ENCODE measurements at places on chromosomes 13 and 19.

DNA sequence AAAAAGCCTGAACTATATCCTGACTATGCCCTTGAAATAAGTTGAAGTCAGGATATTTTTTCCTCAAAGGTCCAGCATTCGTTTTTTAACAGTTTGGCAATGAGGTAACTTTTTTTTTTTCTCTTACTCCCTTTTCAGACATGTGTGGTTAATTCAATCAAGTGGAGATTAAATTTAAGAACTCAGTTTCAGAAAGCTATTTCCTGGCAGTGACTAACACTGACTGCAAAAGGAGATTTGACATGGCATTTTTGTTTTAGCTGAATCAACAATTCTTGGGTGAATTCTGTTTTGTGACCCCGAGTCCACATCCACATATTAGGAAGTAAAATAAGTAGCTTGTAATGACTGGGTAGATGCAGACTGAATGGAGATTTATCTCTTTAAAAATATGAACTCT, 716.4 kb downstream of the PCDH9 start:
- DNase-seq, result no peak

DNA sequence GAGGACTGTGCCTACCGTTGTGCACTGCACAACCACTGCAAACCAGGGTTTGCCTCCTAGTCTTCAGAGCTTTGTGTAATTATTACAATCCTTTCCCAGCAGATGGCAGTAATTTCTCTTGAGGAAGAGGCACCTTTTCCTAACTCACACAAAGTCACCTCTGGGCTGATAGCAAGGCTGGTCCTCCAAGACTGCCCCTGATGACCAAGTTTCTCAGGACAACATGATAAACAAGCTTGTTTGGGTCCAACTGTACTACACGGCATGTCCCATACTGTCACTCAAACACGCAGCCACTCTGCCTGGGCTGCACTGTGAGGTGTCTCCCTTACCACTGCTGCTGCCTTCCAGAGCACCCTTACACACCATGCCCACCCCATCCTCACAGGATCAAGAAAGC, 39.3 kb downstream of the RFXAP start:
- DNase-seq, result no peak

DNA sequence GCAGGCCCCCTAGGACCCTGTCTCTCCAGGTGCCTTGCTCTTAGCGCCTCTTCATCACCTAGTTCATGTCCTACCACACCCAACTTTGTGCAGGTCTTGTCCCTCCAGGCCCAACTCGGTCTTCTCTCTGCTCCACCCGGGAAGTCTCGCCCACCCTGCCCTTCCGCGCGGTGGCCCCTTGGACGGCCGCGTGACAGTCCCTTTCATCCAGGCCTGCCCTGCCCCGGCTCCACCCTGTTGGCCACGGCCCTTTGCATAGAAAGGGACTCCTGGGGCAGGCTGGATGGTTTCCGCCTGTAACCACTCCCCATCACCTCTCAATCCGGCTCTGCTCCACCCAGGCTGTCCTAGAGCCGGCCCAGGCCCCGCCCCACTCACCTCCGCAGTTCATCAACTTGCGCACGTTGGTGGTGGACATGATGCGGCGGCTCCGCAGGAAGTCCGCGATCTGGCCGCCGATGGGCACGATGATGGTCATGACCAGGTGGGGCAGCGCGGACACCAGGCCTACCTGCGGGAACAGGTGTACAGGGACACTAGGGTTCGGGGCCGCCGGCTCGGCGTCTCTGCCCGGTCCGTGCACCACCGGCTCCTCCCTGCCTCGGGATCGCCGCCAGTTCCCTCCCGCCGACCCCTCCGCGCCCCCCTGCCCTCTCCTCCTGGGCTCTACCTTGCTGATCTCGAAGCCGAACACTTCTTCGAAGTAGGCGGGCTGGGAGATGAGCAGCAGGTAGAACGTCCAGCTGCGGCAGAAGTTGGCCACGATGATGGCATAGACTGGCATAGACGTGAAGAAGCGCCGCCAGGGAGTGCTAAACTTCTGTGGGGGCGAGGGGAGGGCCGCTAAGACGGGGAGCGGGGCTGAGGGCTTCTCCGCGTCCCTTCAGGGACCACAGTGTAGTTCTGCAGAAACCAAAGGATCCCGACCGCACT, 7.2 kb downstream of the GFY start:
- DNase-seq, result no peak

DNA sequence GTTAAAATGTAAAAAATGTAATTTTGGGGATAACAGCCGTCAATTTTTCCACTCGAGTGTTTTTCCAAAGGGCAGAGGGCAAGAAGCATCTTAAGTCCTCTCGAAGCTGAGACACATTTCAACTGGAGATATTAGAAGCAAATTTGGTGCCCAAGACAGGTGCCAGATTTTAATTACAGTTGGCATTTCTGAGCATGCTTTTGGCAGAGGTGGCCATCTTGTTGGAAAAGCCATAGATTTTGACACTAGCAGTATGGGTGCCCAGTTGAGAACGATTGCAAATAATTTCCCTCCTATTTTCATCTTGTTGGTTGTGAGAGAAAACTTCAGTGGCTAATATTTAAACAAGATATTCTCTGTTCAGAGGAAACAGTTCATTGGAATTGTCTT, 146.3 kb downstream of the TM9SF2 start:
- DNase-seq, result no peak

GRCh38 chr13:26872525-26873385, 112.2 kb upstream of the GPR12 start:
- peak; percentile 29 for DNase-seq

- DNase-seq, result no peak
These were observed 133.2 kb downstream of the VWA8 start for GRCh38 chr13:41827507-41828213.

DNA sequence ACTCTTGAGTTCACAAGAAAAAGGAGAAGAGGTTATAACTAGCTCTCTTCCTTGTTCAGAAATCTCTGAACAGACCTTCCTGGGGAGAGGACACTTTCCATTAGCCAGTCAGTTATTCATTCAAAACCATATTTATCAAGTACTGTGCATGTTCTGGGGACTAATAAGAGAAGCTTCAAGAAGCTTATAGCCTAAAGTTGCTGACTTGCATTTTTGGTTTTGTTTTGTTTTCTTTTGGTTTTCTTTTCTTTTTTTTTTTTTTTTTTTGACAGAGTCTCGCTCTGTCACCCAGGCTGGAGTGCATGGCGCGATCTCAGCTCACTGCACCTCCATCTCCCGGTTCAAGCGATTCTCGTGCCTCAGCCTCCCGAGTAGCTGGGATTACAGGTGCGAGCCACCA, 471.4 kb downstream of the KLF12 start:
- no peak for DNase-seq

DNA sequence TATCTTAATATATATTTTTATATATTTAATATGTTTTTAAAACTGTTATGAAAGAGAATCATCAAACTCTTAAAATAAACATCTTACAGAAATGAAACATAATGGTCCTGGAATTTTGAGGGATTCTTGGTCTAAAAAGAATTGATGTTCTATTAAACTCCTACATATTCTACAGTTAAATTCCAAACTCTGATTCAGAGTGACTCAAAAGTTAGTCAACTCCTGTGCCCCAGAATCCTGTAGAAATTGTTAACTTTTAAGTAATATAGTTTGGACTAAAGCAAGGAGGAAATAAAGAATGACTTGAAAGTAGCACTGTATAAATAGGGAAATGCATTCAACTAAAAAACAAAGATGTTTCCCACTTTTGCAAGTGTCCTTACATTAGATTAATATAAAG, 47.7 kb downstream of the FNDC3A start:
- DNase-seq, result no peak

GRCh38 chr13:41994696-41995095, 33.8 kb upstream of the VWA8 start:
- DNase-seq, result no peak

GRCh38 chr19:48551437-48552302, at the start of gene SULT2B1:
Gene SULT2B1, plus strand, starts transcription at chr19:48552172. Its CDS starts 81 bp downstream, at chr19:48552253.
- DNase-seq, result no peak

GRCh38 chr19:17035842-17036424, 9.3 kb upstream of the CPAMD8 start:
- DNase-seq, result no peak

GRCh38 chr19:15290166-15290565, 42.2 kb downstream of the BRD4 start:
- DNase-seq, result no peak

GRCh38 chr13:34037636-34038540, 219.9 kb downstream of the RFC3 start:
- DNase-seq, result no peak

DNA sequence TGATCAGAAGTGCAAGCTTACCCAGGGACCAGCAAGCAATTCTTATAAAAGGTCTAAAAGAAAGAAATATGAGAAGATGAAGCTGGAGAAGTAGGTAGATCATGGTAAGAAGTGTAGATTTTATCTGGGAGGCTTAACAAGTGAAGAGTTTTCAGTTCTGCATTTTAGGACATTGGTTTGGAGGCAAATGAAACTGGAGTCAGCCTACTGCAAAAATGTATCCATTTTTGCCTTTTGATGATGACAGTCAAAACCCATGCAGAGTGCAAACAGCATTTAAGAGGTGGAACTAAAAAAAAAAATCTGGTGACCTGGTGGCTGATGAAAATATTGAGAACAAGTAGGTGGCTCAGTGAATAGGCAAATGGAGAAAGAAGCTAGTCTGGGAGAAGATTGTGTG, 216.9 kb downstream of the DNAJC15 start:
- no peak for DNase-seq

- no peak for DNase-seq
These were observed 11.0 kb upstream of the DOCK6 start for GRCh38 chr19:11273296-11273695.

- no peak for DNase-seq
These were observed 198.8 kb downstream of the NBEA start for GRCh38 chr13:35140831-35141230.

- DNase-seq, result no peak
These were observed 17.0 kb upstream of the TDRD3 start for GRCh38 chr13:60379837-60380565.

DNA sequence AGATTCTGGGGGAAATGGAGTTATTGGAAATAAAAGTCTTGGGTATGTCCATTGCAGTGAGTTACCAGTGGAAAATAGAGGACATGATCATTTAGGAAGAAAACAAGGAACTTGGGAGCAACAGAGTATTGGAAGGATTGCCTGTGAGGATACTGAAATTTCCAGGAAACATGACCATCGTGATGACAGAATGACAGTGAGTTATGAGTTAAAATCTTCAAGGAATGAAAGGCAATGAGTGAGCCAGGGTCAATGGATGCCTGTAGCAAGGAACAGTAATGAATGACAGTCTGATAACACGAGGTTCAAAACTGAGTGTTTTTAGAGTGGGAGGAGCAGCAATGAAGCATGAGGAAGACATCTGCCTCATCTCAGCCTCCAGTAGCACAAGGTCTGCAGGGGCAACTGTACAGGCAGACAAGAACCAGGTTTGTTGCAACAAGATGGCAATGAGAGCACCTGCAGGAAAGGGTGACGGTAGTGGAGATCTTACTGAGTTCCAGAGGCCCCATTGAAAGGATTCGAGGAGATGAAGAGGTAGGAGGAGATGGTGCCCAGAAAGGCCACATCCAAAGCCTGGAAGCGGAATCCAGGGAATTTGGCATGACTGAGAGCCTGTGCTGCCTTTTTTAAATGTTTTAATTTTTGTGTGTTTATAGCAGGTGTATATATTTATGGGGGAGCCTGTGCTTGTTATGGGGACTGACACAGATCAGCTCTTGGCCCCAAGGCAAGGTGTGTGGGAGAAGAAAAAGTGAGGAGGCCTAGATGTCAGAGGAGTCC, 43.9 kb downstream of the N4BP2L1 start:
- DNase-seq, result no peak

GRCh38 chr13:44906230-44906629, 83.0 kb downstream of the NUFIP1 start:
- DNase-seq, result no peak

DNA sequence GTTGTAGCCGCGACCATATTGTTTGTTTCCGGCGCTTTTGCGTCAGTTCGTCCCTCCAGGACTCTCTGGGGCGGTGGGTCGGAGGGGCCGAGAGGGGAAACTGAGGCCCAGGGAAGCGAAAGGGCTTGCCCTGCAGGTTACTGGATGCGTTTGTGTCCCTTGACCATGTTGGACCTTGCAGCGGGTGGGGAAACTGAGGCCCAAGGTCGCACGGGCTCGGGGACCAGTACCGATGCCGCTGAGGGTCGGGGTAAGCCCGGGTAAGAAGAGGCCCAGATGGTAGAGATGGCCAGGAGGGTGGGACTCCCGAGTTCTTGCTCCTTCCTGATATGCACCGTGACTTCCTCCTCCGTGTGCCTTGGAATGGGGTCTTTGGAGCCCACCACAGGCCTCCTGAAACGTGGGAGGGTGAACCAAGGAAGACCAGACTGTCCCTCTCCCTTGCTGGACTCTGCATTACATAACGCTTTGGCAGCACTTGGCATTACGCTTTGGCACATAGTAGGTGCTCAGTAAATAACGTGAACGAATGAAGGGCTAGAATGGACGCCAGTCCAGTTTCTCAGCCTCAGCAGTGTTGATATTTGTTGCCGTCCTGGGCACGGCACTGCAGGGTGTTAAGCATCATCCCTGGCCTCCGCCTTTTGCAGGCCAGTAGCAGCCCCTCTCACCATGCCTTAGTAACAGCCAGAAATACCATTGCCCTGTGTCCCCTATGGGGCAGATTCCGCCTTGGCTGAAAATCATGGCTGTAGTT, 743 bp downstream of the CHAF1A start:
- DNase-seq, result no peak

- no peak for DNase-seq
These were observed 1.5 kb downstream of the FXYD3 start for GRCh38 chr19:35117116-35117515.

GRCh38 chr19:33919291-33919690, 122.6 kb downstream of the KCTD15 start:
- no peak for DNase-seq

DNA sequence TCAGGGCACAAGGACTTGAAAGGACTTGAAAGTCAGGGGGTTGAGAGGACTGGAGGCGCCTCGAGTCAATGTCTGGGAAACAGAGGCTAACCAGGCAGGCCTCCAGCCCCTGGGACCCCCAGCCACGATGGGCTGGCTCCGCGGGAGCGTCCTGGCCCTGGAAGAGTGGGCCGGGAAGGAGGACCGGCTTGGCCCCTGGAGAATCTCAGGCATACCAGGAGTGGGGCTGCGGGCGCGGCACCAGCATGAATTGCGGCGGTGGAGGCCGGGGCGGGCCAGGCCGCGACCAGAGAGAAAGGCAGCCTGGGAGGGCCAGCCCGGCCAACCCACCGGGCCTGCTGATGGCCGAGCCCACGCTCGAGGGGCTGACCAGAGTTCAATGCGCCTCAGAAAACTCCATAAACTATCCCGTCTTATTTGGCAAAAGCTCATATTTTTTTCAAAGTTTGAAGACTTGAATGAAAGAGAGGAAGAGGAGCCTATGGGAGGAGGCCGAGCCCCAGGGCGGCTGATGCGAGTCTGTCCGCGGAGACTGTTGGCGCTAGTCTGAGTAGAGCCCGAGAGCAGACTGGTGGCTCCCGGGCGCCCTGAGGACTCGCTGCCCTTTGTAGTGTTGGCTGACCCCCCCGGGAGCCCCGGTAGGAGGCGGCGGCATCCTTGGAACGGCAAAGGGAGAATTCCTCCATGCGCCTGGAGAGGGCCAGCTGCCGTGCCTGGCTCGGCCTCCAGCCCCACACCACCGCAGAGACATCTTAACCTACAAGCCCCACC, 68.0 kb downstream of the MLLT1 start:
- no peak for DNase-seq

- no peak for DNase-seq
These were observed 21.8 kb downstream of the SACS start for GRCh38 chr13:23411706-23412105.

Measured in anterior cingulate cortex (tissue), 58 donors.